ENCODE measurements at places on chromosomes 12 and 14. TPM values are rescaled to one million over a fixed set of nuclear protein-coding genes. Genes with fewer than 3 reads are reported as not detected.

Gene SERPINA9
- polyA plus RNA-seq, result not detected

Gene TPPP2
- 4.8 TPM for polyA plus RNA-seq

Gene OTOGL
- 1.0 TPM for polyA plus RNA-seq

GRCh38 chr12:117100851-117101673 is 1.8 kb upstream of the TESC start:
- no peak for DNase-seq

Gene UBE2N
- 174 TPM for polyA plus RNA-seq

GRCh38 chr14:88154926-88155325 is 150.0 kb downstream of the GPR65 start:
- DNase-seq, result no peak

Gene LMO3
- 1.7 TPM for polyA plus RNA-seq

DNA sequence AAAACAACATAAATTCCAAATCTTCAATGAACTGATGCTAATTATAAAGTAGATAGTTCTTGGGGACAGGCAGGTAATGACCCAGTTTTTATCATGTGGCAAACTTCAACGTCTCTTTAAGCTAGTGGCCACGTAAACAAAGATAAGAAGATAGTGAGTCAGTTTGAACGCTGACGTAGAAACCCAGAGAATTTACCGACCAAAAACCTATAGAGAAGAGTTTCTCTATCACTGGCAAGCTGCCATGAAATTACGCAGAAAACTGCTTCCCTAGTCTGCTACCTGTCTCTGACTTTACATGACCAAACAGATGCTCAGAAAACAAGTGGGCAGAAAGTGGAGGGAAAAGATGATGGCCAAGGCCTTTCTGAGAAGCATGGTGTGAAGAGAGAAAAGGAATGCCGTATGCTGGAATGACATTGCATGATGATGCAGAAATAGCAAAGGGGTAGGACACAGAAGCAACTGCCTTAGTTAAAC is 136.3 kb downstream of the ITPR2 start:
- DNase-seq, result no peak

GRCh38 chr12:30417697-30418231 is 277.9 kb downstream of the IPO8 start:
- DNase-seq, result no peak

GRCh38 chr14:51260225-51260624 is 20.2 kb downstream of the TMX1 start:
- DNase-seq, result no peak

Gene TMTC1
- 28.5 TPM for polyA plus RNA-seq

- no peak for DNase-seq
These were observed 3.5 kb downstream of the AICDA start for GRCh38 chr12:8609061-8609570.

DNA sequence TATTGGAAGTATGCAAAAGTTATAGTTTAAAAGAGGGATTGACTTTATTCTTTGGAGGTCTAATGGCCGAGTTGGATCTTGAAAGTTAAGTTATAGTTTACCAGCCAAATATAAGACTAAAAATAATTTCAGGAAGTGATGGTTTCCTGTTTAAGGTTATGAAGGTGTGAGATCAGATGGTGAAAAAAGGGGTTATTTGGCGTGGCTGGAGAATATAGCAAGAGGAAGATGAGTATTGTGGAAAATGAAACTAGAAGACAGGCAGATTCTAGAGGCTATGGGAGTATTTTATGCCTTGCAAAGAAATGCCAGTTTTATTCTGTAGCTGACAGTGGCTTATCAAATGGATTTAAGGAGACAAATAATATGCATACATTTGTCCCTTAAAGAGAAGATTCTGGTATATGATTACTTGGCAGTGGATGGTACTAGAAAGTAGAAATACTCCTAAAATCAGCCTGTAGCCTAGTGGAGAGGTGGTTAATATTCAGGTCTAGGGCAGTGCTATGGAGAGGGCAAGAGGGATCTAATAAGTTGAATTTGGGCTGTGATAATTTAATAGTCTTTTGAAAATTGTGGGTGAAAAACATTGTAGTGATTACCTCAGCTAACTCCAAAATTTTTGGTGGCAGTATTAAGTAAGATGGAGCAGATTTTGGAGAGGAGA is 1091.8 kb upstream of the ATXN7L3B start:
- no peak for DNase-seq

DNA sequence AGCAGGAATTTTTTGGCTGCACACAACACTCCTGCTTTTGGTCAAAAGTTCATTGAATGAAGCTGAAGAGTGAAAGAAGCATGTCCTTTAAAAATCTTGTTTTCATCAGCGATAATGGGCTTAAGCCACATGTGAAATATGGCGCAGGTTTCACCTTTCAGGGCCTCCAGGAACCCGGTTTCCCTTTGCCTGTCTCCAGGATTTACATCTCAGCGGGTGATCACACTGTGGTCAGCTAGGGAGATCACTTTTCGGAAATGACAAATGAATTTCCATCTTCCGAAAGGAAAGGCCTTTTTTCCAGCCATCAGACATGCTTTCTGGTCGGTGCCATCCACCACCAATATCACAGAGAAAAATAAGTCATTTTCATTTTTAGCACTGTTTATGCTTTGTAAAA is 727.1 kb upstream of the TBX3 start:
- DNase-seq, result no peak

- DNase-seq, result no peak
These were observed 96.2 kb downstream of the BBS10 start for GRCh38 chr12:76252031-76252430.

Gene ALKBH2
- polyA plus RNA-seq, result 29.6 TPM

DNA sequence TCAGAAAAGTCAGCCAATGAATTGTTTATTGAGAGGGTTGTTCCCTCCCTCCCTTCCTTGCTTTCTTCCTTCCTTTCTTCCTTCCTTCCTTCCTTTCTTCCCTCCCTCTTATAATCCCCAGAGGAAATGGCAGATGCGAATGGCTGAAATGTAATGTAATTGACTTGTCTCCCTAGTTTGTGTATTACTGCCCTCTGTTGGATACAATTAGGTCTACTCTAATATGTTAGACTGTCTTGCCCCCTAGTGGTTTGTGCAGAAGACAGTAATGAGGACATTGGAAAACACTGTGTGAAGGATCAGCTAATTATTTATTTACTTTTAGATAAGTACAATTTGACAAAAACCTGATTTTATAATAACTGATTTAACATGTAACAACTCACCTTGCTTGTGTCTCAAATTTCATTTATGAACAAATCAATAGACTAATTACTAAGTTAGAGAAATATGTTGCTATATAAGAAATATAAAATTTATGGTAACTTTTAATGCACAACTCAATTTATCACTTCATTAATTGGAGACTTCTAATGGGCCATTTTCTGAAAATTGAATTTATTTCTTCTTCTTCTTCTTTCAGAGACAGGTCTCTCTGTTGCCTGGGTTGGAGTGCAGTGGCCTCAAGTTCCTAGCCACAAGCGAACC is 229.8 kb upstream of the LRIG3 start:
- peak; percentile 72 for DNase-seq

Gene DAAM1
- 54.0 TPM for polyA plus RNA-seq

DNA sequence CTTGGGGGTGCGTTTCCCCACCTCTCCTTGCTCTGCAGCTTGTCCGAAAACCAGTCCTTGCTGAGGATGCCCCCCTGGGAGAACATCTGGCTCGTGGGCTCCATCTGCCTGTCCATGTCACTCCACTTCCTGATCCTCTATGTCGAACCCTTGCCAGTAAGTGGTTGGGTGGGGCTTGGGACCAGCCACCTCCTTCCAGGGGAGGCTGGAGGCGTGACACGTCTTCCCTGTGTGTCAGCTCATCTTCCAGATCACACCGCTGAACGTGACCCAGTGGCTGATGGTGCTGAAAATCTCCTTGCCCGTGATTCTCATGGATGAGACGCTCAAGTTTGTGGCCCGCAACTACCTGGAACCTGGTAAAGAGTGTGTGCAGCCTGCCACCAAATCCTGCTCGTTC is 57.5 kb downstream of the ANAPC7 start:
- no peak for DNase-seq

DNA sequence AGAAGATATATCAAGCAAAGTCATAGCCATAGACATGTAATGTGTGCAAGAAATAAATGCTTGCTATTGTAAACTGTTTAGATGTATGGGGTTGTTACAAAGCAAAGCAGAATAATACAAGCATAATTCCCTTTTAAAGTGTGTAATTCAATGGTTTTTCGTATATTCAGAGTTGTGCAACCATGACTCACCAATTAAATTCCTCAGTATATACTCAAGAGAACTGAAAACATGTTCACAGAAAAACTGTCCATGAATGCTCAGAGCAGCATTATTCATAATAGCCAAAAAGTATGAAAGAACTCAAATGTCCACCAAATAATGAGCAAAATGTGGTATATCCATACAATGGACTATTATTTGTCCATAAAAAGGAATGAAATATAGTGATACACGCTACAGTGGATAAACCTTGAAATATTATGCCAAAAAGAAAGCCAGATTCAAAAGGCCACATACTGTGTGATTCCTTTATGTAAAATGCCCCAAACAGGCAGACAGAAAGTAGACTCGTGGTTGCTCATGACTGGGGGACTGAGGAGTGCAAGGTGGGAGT is 9.3 kb downstream of the GXYLT1 start:
- DNase-seq, result no peak

DNA sequence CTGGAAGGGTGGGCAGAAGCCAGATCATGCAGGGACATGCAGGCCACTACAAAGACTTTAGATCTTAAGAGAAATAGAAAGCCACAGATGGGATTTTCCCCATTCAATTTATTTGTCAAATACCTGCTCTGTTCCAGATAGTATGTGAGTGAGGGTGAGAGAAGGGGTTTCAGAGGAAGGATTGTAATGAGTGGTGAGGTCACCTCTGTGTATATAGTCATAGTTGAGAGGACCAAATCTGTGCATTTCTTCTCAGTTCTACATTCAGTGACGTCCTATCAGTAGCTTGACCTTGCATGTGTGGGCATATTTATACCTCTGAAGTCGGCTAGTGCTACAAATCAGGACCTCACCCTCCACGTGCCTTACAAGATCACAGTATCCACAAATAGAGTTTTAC is 31.2 kb upstream of the RBM19 start:
- no peak for DNase-seq

- no peak for DNase-seq
These were observed 27.2 kb downstream of the DMAC2L start for GRCh38 chr14:50339178-50339804.

DNA sequence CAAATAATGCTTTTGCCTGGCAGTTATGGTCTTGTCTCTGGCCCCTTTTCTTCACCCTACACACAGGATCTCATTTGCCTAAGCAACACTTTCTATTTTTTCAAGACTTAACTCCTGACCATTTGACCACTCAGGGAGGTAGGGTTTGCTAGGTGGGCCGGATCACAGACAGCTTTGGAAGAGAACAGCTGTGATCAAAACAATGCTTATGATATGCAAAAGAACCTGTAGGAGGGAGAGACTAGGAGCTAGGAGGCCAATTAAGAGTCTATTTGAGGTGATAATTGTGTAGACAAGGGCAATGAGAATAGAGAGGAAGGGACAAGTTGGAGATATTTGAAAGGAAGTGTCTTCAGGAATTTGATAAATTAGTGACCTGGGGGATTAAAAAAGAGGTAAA is 12.3 kb upstream of the DACT1 start:
- DNase-seq, result no peak

GRCh38 chr12:113083863-113084435 is 27.4 kb downstream of the DTX1 start:
- no peak for DNase-seq

Gene CCDC196
- 0.23 TPM for polyA plus RNA-seq

Gene KCNA1
- polyA plus RNA-seq, result 0.08 TPM

- DNase-seq, result no peak
These were observed 54.1 kb downstream of the MAP1LC3B2 start for GRCh38 chr12:116613256-116613655.

Gene MAP3K12
- polyA plus RNA-seq, result 23.1 TPM

GRCh38 chr12:24768415-24768814 is 180.5 kb downstream of the BCAT1 start:
- DNase-seq, result no peak

- DNase-seq, result no peak
These were observed 36.3 kb upstream of the OAS1 start for GRCh38 chr12:112870267-112870980.

GRCh38 chr14:102911541-102911951 is 10.9 kb upstream of the AMN start:
- DNase-seq, result no peak

Gene TAS2R42
- not detected for polyA plus RNA-seq

- no peak for DNase-seq
These were observed 15.2 kb downstream of the SERPINA12 start for GRCh38 chr14:94494085-94494484.

Gene SLC16A7
- 5.5 TPM for polyA plus RNA-seq

- DNase-seq, result no peak
These were observed 18.7 kb downstream of the IQSEC3 start for GRCh38 chr12:85191-85666.

Gene ETFBKMT
- polyA plus RNA-seq, result 4.5 TPM

DNA sequence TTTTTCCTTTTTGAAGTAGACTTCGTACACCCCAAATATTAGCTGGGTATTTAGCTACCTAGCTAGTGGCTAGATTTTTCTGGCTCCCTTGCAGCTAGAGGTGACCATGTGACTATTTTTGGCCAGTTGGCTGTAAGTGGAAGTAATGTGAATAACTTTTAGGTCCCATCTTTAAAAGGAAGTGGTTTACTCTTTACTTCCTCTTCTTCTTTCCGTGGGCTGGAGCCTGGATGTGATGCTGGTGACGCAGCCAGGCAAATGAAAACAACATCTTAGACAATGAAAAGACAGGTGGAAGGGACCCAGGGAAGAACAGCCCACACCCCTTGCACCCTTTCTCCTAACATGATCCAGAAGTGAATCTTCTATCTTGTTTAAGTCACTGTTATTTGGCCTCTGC is 245.5 kb downstream of the ATP23 start:
- no peak for DNase-seq

Gene SIRT4
- 2.7 TPM for polyA plus RNA-seq

- no peak for DNase-seq
These were observed 88.6 kb downstream of the NINJ2 start for GRCh38 chr12:574475-575128.

- DNase-seq, result no peak
These were observed 10.8 kb downstream of the GLRX5 start for GRCh38 chr14:95545515-95546168.

GRCh38 chr12:78403681-78404080 is 460.9 kb upstream of the SYT1 start:
- DNase-seq, result no peak

Gene KCNC2
- polyA plus RNA-seq, result 0.59 TPM

DNA sequence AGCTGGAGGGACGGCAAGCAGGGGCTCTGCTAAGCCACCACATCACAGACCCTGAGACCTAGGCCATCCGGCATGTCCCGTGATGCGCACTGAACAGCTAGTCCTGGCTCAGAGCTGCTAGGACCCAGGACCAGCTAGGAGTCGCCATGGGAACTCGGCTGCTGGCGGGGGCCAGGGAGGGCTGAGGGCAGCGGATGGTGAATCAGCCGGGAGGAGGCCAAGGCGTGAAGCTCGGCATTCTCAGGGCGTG is 5.1 kb downstream of the AHNAK2 start:
- no peak for DNase-seq

Gene MYF5
- polyA plus RNA-seq, result not detected

DNA sequence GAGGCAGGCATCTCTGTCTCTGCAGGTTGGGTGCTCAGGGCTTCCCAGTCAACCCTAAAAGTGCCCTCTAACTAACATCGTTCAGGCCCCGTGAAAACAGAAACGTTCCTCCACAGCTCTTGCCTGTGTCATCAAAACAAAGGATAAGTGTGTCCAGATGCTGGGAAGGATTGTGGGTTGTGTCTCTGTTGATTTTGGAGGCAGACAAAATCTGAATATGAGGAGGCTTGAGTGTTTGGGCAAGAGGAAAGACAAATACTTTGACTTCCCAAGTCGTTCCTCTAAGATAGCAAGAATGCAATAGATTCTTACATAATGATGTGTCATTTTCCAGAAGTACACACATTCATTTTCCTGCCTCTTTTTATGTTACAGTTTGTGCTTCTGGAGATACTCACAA is 52.9 kb downstream of the SERPINA3 start:
- no peak for DNase-seq

- no peak for DNase-seq
These were observed 220.5 kb downstream of the BCAT1 start for GRCh38 chr12:24728366-24728765.

All from right renal pelvis (tissue), 4 donors.